Activated CD8-positive, alpha-beta T cell treated with anti-CD3 and anti-CD28 coated beads for 36 hours (primary cell): ENCODE measurements at places on chromosomes 1 and 21. TPM values are rescaled to one million over a fixed set of nuclear protein-coding genes. Genes with fewer than 3 reads are reported as not detected.
A peak's percentile ranks its signal among the peaks of the same experiment; 100 is the strongest.

DNA sequence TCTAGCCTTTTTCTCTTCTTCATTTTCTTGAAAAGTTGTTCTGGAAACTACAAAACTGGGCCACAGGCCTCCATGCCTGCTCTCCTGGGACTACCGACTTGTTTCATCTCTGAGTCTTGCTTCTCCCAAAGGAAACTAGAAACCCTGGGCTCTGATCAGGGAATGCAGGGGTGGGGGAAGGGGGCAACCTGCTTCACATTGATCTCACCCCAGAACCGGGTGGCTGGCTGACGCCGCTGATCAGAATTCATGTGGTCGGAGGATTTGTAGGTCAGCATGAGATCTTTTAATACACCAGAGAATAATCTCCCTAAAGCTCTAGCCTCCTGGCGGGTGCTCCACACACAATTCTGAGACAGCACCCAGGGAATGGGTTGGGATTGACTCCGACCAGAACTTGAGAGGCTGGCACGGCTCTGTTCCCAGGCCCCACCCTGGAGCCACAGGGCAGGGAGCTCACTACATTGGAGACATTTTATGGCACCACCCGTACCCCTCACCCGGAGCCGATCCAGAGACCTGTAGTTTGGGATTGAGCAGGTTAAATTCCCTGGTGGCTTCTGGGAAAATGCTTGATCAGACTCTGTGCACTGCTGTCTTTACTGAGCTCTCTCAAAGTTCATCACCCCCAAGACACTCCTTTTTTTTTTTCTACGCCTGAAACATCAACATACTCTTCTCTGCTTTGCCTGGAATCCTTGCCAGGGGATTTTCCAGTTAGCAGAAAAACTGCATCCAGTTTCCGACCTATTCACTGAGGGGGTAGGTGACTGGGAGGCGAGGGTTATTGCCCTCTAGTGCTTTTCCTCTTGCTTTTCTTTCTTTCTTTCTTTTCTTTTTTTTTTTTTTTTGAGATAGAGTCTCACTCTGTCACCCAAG, 12.2 kb upstream of the ARHGEF10L start:
- no peak overlapping the region for H3K4me3 ChIP-seq
- H3K36me3 ChIP-seq: no peaks in the 10 kb centered on the region
- H3K27ac ChIP-seq: no peak overlapping the region
- H3K4me1 ChIP-seq: no peaks in the 10 kb centered on the region
- H3K27me3 ChIP-seq: peaks cover 16% of the 10 kb centered on the region

GRCh38 chr21:15054089-15054488, 10.7 kb downstream of the NRIP1 start:
- no peak overlapping the region for H3K27ac ChIP-seq
- H3K36me3 ChIP-seq: no peaks in the 10 kb centered on the region
- peaks cover 81% of the 10 kb centered on the region for H3K4me1 ChIP-seq
- no peaks in the 10 kb centered on the region for H3K27me3 ChIP-seq

DNA sequence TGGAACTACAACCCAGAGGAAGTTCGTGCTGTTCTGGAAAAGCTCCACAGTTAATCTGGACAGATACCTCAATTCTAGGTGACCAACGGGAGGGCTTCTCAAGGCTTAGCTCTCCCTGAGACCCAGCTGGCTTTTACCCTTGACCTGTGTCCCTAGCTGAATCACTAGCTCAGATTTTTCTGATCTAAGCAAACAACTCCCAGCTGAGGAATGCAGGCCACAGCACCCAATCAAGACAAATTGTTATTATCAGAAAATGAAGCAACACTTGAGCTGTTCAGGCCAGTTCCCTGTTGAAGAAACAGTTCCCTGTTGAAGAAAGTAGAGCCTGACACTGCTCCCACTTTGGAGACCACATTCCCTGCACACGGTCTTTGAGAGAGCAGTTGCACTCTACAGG, 16.0 kb downstream of the DIO1 start:
- H3K4me1 ChIP-seq: no peaks in the 10 kb centered on the region
- DNase-seq: no peak
- no peak overlapping the region for H3K27ac ChIP-seq
- no peaks in the 10 kb centered on the region for H3K36me3 ChIP-seq
- H3K27me3 ChIP-seq: no peaks in the 10 kb centered on the region

DNA sequence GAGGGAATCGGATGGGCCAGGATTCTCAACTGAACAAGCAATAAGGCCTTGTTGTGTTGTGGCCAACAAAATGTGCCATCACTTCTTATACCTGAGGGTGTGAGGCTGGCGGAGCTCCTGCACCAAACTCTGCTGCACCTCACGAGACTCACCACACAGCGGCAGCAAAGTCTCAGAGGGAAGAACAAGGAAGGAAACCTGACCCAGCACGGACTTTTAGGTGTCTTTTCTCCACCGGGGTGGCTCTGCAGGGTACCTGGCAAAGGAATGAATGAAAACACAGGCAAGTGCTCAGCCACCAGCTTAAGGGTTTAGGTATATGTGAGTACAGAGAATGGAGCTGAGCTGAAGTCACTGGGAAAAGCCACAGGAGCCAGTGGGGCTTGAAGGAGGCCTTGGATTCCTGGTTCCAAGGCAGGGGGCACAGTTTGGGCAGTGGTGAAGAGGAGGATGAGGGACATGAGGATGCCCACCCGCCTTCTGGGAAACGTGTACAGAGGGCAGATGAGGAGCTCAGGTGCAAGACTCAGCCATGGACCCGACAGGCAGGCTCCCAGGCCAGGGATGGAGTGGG, 31.1 kb upstream of the HSD3B1 start:
- H3K4me1 ChIP-seq: no peaks in the 10 kb centered on the region
- H3K36me3 ChIP-seq: no peaks in the 10 kb centered on the region
- DNase-seq: peak; percentile 52
- H3K27ac ChIP-seq: no peak overlapping the region

GRCh38 chr21:25234857-25235801, 372.2 kb downstream of the MRPL39 start:
- H3K27me3 ChIP-seq: no peaks in the 10 kb centered on the region
- no peak for DNase-seq
- H3K36me3 ChIP-seq: no peaks in the 10 kb centered on the region
- H3K4me3 ChIP-seq: no peak overlapping the region
- H3K4me1 ChIP-seq: no peaks in the 10 kb centered on the region
- H3K27ac ChIP-seq: no peak overlapping the region

DNA sequence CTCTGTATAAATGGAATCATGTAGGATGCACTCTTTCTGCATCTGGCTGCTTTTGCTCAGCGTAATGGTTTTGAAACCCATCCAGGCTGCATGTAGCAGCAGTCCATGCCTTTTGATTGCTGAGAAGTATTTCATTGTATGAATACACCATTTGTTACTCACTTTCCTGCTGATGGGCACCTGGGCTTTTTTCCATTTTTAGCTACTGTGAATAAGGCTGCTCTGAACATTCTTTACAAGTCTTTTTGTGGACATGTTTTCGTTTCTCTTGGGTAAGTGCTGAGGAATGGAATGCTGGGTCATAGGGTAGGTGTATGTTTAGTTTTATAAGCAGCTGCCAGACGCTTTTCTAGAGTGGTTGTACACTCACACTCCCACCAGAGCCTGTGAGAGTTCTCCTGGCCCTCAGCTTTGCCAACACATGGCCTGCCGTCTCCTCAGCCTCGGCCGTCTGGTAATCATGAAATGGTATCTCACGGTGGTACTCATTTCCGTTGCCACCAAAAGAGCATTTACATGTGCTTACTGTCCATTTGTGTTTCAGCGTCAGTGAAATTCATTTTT, 22.7 kb downstream of the SLX9 start:
- H3K4me1 ChIP-seq: peaks cover 28% of the 10 kb centered on the region
- H3K27me3 ChIP-seq: no peaks in the 10 kb centered on the region
- H3K36me3 ChIP-seq: peaks cover 30% of the 10 kb centered on the region
- H3K27ac ChIP-seq: no peak overlapping the region
- H3K4me3 ChIP-seq: no peak overlapping the region

DNA sequence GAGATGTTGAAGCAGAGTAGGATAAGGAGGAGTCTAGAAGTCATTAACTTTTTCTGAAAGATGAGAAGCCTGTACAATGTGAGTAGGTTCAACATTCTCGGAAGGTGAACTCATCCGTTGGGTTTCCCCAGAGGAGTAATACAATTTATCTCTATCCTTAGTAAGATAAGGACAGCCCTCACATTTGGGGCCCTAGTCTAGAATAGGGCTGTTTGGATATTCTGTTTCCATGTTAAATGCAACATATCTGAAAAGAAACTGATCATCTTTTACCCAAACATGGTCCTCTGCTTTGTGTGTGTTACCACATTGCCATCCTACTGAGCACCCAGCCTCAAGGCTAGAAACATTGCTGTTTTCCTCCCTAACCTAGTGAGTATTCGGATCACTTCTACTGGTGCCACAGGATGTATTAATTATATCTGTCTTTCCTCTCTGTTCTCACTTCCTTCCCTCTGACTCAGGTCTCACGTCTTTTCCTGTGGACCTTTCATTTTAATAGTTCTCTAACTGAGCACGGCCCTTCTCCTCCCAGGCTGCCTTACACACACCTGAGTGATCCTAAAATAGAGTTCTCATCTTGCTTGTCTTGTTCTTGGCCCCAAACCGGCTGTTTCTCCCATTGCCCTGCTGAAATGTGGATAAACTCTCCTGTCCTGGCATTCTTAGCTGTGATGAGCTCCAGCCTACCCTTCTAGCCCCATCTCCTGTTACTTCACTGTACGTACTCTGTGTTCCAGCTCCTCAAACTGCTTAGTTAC, 91.7 kb downstream of the CDC14A start:
- peaks cover 33% of the 10 kb centered on the region for H3K36me3 ChIP-seq
- peak overlapping the region; percentile 72 for H3K4me3 ChIP-seq
- peaks cover 78% of the 10 kb centered on the region for H3K4me1 ChIP-seq
- peak overlapping the region; percentile 95 for H3K27ac ChIP-seq

GRCh38 chr1:244962130-244962529, 97.8 kb upstream of the HNRNPU start:
- H3K27me3 ChIP-seq: peaks cover 2% of the 10 kb centered on the region
- H3K4me1 ChIP-seq: peaks cover 13% of the 10 kb centered on the region
- no peak for DNase-seq
- H3K27ac ChIP-seq: no peak overlapping the region

The OR2T11 gene
- total RNA-seq: not detected

The LCE1C gene
- not detected for total RNA-seq
